Mesothelial cell of epicardium (in vitro differentiated cells): ENCODE measurements at places on chromosomes 4 and X. TPM values are rescaled to one million over a fixed set of nuclear protein-coding genes. Genes with fewer than 3 reads are reported as not detected.

DNA sequence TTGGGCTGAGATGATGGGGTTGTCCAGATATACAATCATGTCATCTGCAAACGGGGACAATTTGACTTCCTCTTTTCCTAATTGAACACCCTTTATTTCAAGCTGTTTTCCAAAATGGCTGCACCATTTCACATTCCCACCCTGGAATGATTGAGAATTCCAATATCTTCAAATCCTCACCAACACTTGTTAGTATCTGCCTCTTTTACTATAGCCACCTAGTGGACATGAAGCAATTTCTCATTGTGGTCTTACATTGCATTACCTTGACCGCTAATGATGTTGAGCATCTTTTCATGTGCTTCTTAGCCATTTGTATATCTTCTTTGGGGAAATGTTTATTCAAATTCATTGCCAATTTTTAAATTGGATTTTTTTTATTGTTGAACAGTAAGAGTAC lies 364.8 kb downstream of the SMARCA1 start:
- DNase-seq = no peak
- H3K4me3 ChIP-seq = no peak overlapping the region
- no peaks in the 10 kb centered on the region for H3K27me3 ChIP-seq
- no peaks in the 10 kb centered on the region for H3K36me3 ChIP-seq
- H3K27ac ChIP-seq = no peak overlapping the region
- H3K4me1 ChIP-seq = no peaks in the 10 kb centered on the region

DNA sequence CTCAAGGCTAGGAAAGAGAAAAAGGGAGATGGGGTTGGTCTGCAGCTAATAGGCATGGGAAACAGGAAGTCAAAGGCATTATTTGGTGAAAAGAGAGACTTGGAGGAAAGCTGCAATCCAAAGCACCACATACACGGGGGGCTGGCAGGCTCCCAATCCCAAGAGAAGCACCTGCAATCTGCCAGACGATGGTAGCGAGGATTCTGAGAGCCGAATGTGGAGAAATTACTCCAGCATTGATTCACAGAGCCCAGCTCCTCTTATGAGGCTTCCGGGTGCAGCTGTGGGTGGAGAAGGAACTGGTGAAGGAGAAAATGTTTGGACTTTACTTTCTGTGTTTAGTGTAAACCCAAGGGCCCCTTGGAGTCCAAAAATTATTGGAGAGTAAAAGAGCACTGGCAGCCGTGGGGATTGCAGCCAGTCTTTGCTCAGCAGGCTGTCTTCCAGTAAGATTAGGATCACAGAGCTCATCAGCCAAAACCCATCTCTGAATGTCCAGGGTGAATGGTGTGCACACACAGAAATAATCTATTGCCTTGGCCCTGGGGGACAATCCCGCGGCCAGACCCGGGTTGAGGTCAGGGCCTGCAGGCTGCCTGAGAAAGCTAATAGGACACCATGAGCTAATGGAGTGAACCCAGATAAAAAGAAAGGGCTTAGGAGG lies 197.6 kb downstream of the KIT start:
- H3K27ac ChIP-seq = no peak overlapping the region
- H3K27me3 ChIP-seq = peaks cover 21% of the 10 kb centered on the region
- no peaks in the 10 kb centered on the region for H3K4me1 ChIP-seq
- no peak overlapping the region for H3K4me3 ChIP-seq

DNA sequence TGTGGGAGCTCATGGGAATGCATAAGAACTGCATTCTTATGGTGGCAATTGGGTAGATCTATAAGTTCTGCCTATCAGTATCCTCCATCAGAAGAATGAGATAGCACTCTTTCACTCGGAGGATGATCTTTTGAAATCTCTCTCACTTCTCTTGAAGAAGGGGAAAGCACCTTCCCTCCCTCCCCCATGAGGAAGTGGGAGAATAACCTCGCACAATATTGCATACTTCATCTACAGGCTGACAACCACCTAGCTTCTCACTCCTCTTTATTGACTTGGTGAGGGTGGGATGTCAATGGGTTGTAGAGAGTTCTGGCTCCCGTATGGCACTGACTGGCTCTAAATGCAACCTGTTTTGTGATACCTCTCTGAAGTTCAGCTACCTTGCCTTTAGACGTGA lies 146.7 kb upstream of the SPOCK3 start:
- no peaks in the 10 kb centered on the region for H3K4me1 ChIP-seq
- no peak overlapping the region for H3K4me3 ChIP-seq
- H3K27me3 ChIP-seq = peaks cover 7% of the 10 kb centered on the region
- no peaks in the 10 kb centered on the region for H3K36me3 ChIP-seq
- no peak overlapping the region for H3K27ac ChIP-seq
- no peak for DNase-seq

DNA sequence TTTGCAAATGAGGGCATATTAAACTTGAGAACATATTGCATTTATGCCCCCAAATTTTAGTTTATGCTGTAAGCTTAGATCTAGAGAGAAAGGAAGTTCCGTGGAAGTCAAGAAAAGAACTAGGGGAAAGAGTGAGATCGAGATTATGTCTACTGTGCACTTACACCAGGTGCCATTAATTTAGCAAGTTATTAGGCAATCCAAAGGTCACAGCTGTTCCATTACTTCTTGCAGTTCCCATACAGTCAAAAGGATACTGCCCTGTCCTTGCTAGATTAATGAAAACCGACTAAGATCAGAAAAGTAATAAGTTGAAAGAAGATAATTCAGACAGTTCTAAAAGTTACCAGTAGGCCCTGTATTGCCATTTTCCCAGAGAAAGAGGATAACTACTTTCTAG lies 49.3 kb upstream of the SLC7A11 start:
- no peaks in the 10 kb centered on the region for H3K27me3 ChIP-seq
- H3K4me1 ChIP-seq = peaks cover 6% of the 10 kb centered on the region
- H3K27ac ChIP-seq = no peak overlapping the region
- no peak for DNase-seq
- H3K4me3 ChIP-seq = no peak overlapping the region

DNA sequence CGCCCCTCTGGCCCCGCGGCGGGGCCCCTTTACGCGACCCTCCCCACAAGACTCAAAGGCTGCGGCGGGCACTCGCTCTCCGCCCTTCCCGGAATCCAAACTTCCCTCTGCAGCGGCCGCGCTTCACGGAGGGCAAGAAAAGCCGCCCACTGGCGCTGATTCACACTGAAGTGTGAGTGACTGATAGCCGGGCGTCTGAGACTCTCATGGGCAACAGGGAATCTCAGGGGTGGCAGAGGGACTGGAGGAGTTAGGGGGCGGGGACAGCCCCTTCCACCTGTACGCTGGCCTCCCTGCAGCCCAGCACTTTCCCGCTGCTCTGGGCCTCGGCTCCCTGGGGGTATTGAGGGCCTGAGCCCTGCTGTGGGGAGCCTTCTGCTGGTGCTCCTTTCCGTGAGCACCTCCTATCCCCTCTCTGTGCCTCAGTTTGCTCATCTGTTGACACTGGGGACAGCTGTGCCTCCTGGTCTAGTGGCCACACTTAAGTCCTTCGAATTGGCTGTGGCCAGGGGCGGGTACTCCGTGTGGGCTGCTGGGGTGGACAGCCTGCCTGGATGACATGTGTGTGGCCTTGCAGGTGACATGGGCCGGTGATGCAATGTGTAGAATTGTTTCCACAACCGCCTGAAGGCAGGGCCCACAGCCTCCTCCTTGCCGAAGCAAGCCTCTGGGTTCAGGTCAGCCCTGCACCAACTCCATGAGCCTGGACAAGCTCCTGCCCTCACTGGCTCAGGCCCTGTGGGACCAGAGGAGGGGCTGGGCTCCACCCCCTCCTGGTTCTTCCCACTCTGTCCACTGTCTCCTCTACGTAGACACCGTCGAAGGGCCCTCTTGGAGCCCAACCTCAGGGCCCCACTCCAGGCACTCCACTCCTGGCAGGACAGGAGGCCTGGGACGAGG lies 951 bp downstream of the SH3BP2 start:
- H3K4me1 ChIP-seq = peaks cover 28% of the 10 kb centered on the region
- peak overlapping the region; percentile 71 for H3K4me3 ChIP-seq
- DNase-seq = no peak

DNA sequence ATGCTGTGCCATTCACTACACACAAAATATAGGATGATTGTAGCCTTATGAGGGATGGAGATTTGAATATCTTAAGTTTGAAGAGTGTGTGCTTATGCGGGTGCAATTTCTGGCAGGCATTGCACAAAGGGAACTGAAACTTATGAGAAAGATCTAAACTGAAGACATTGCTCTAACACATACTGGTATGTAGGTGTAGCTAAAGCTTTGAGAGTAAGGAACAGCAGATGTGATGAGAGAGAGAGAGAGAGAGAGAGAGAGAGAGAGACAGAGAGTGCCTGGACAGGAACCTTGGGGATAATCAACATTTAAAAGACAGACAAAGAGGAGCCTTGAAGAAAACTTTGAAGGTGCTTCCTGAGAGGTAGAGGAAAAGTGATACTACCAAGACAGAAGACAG lies 379.7 kb downstream of the SPRY1 start:
- H3K4me1 ChIP-seq = no peaks in the 10 kb centered on the region
- DNase-seq = no peak
- H3K4me3 ChIP-seq = no peak overlapping the region

GRCh38 chr4:118994030-118994429 lies 105.4 kb downstream of the SYNPO2 start:
- H3K4me3 ChIP-seq = no peak overlapping the region
- DNase-seq = no peak
- no peaks in the 10 kb centered on the region for H3K36me3 ChIP-seq
- H3K27me3 ChIP-seq = no peaks in the 10 kb centered on the region

GRCh38 chr4:13584481-13584880 lies 40.2 kb upstream of the NKX3-2 start:
- no peak overlapping the region for H3K27ac ChIP-seq
- H3K36me3 ChIP-seq = peaks cover 31% of the 10 kb centered on the region
- H3K27me3 ChIP-seq = no peaks in the 10 kb centered on the region
- no peak overlapping the region for H3K4me3 ChIP-seq
- H3K4me1 ChIP-seq = no peaks in the 10 kb centered on the region
- DNase-seq = no peak

DNA sequence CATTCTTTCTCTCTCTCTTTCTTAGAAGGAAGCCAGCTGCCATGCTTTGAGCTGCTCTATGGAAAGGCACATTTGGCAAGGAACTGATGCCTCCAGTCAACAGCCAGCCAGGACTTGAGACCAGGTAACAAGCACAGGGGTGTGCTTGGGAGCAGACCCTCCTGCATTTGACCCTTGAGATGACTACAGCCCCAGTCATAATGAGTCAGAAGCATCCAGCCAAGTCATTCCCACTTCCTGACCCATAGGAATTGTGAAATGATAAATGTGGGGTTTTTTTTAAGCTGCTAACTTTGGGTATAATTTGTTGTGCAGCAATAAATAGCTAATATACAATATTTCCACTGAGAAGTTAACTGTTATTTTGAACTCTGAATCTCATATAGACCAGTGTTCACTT lies 446.9 kb downstream of the GRXCR1 start:
- H3K4me1 ChIP-seq = no peaks in the 10 kb centered on the region
- no peak overlapping the region for H3K27ac ChIP-seq
- no peaks in the 10 kb centered on the region for H3K27me3 ChIP-seq
- H3K36me3 ChIP-seq = no peaks in the 10 kb centered on the region
- no peak overlapping the region for H3K4me3 ChIP-seq
- DNase-seq = no peak

DNA sequence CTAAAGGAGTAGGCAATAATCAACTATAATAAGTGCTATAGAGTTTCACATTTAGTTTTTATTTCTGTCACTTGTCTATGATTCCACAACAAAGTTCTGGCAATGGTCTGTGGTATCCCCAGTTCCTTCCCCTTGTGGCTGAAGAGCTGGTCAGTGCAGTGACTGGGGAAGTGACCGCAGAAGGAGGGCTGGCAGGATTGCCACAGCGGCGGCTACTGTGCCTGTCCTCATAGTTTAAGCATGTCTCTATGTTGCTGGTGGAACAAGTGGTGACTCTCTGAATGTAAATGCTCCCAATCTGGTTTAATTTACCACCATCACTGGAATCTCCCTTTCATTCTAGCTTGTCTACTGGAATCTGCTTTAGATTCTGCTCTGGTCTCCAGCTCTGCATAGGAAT lies 170.6 kb upstream of the GK2 start:
- no peak overlapping the region for H3K27ac ChIP-seq
- H3K36me3 ChIP-seq = no peaks in the 10 kb centered on the region
- no peak overlapping the region for H3K4me3 ChIP-seq

- H3K27ac ChIP-seq = no peak overlapping the region
- no peaks in the 10 kb centered on the region for H3K36me3 ChIP-seq
- no peak for DNase-seq
Measured at GRCh38 chrX:7948483-7948882, 21.3 kb upstream of the PNPLA4 start.

- H3K27me3 ChIP-seq = no peaks in the 10 kb centered on the region
- H3K4me1 ChIP-seq = peaks cover 17% of the 10 kb centered on the region
- H3K27ac ChIP-seq = no peak overlapping the region
- H3K36me3 ChIP-seq = peaks cover 3% of the 10 kb centered on the region
- DNase-seq = no peak
Measured at GRCh38 chr4:133273401-133273800, 124.3 kb downstream of the PCDH10 start.

DNA sequence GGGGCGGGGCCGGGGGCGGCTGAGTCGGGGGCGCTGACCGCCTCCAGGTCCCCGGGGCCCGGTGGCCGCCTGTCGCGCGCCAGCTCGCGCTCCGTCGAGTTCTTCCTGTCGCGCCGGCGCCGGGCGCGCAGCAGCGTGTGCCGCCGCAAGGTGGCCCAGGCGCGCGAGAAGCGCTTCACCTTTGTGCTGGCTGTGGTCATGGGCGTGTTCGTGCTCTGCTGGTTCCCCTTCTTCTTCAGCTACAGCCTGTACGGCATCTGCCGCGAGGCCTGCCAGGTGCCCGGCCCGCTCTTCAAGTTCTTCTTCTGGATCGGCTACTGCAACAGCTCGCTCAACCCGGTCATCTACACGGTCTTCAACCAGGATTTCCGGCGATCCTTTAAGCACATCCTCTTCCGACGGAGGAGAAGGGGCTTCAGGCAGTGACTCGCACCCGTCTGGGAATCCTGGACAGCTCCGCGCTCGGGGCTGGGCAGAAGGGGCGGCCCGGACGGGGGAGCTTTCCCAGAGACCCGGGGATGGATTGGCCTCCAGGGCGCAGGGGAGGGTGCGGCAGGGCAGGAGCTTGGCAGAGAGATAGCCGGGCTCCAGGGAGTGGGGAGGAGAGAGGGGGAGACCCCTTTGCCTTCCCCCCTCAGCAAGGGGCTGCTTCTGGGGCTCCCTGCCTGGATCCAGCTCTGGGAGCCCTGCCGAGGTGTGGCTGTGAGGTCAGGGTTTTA lies 1.5 kb downstream of the ADRA2C start:
- peak overlapping the region; percentile 74 for H3K4me3 ChIP-seq
- peaks cover 71% of the 10 kb centered on the region for H3K27me3 ChIP-seq
- no peaks in the 10 kb centered on the region for H3K36me3 ChIP-seq
- DNase-seq = no peak

GPC3 gene
- 837 to 864 TPM (median 859 TPM) in 3 replicates for total RNA-seq

SRPX gene
- 14.5 to 18.6 TPM (median 17.1 TPM) in 3 replicates for total RNA-seq

NOX1 gene
- total RNA-seq = not detected in 3 replicates

APLN gene
- 0.29 to 0.54 TPM (median 0.33 TPM) in 3 replicates for total RNA-seq

S100P gene
- 1.1 to 4.6 TPM (median 3.4 TPM) in 3 replicates for total RNA-seq

CSAG3 gene
- not detected in 3 replicates for total RNA-seq
